ENCODE measurements at places on chromosomes 2 and 18.

DNA sequence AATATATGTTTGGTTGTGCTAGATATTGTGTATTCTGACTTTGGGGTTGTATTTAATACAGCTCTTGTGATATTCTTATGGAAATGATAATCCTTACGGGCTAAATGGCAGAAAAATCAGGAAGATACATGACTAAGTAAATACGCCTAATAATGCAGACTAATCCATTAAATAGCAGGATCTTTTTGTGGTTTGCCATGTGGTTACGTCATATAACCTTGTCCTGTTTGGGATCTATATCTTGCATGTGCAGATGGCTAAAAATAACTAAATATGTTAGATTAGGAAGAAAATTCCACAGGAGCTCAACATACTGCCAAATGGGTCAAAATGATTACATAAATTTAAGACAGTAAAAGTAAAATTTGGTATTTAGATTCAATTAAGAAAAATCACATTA lies 83.0 kb downstream of the NEB start:
- no peak for DNase-seq

DNA sequence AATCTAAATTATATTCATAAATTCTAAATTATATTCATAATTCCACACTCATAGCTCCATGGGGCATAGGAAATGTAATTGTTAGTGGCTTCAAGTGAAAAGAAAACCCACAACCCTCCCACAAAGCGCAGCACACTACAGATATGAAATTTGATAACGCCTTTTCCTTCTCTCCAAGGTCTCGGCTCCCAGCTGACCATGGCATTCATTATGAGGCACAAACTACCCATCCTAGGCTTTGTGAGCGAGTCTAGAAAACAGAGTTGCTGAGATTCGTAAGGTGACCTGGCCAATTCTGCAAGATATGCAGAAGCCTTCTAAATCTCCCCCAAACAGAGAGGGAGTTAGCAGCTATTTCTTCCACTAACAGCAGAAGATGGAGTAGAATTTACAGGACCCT lies 5.4 kb downstream of the NPPC start:
- no peak for DNase-seq

DNA sequence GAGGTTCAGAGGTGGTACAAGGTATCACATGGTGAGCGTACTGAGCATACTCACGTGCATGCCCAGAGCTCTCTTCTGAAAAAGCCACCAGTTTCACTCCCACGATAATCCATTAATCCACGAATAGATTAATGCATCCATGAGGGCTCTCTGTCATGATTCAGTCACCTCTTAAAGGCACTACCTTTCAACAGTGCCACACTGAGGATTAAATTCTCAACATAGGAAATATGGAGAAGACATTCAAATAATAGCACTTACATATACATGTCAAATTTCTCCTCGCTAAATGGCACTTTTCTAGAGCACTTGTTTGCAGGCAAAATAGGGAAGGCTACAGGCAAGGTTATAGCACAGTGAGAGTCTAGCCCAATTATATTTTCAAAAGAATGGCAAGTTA lies 825.9 kb downstream of the TRIB2 start:
- no peak for DNase-seq

DNA sequence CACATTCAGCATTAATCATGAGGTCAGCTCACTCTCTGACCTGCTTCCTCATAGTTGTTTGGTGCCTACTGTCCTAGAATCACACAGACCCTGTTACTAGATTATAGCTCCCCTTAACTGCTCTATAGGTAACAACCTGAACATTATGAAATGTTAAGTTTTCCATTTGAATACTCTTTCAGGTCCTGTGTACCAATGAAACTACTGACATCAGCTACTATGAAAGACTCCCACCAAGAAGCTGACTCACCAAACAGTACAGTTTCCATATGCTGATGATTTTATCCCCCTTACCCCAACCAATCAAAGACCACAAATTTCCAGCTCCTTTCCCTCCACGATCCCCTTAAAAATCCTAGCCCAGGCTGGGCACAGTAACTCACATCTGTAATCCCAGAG lies 56.3 kb downstream of the SRBD1 start:
- DNase-seq, result no peak

DNA sequence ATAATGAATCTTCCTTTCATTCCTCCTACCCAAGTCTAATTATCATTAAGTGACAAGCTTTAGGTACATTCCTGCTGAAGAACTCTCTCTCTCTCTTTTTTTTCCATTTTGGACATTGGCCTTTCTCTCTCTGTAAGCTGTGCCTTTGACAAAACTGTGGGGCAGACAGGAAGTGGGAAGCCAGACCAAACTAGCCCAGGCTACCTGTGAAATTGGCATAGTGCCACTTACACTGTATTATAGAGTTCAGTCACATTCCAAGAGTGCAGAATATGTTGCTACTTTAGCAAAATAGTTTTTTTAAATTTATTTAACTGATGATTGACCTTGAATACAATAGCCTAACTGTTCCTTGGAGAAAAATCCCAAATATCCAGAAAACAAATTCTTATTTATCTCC lies 381.5 kb upstream of the ETAA1 start:
- no peak for DNase-seq

DNA sequence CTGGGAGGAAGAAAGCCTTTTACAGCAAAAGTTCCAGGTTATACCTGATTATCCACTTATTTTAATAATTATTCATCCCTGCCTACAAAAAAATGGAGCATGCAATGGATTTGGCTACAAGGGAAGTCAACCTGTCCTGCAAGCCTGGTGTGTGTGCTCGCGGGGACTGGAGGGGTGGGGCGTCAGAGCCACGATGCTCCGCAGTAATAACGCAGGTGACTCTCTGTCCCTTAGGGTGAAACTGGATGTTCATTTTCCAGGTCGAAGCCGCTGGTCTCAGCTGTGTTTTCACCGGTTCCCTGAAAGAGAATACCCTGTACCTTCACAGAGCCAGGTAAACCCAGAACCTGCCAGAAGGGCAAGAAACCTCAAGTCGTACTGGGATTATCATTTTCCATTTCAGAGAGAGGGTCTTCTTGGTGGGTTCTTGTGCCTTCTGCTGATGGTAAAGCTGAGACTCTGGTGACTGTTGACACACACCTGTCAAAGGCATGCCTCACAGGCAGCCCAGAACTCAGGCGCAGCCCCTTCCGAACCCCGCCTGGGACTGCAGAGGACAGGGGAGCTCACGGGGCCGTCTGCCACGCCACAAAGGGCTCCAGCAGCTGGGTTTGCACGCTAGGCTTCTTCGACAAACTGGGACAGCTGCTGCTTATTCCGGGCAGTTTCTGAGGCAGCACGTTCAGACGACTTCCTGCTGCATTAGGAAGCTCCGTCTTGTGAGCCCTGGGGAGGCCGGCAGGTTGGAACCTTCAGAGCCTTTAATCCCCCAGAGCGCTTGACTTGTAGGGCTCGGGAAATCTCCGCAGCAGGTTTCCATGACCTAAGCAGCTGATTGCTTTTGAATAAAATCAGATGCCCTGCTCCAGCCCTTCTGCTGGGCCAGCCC lies 58.6 kb downstream of the KCNG2 start:
- DNase-seq, result peak; percentile 45

DNA sequence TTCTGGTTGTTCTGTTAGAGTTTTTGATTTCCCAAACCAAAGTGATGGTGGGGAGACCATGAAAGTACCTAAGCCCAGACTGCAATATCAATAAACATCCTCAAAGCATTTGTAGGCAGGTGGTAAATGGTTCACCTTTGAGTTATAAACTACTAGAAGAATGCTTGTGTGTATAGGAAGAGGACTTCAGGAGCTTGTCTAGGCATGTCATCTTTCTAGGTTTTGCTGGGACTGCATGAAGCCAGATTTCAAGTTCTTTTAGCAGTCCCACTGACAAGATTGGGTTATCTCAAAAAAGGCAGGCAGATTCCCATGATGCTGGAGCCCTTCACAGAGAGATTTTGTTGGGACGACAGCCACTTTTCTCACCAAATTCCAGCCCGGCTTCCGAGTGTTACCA lies 135.3 kb downstream of the KCNE4 start:
- no peak for DNase-seq

- no peak for DNase-seq
Observed at GRCh38 chr2:67311536-67311935, 85.6 kb upstream of the ETAA1 start.

- DNase-seq, result no peak
Observed at GRCh38 chr2:195984923-195985726, 83.5 kb downstream of the DNAH7 start.

- no peak for DNase-seq
Observed at GRCh38 chr2:196801674-196802261, 2.3 kb upstream of the GTF3C3 start.

DNA sequence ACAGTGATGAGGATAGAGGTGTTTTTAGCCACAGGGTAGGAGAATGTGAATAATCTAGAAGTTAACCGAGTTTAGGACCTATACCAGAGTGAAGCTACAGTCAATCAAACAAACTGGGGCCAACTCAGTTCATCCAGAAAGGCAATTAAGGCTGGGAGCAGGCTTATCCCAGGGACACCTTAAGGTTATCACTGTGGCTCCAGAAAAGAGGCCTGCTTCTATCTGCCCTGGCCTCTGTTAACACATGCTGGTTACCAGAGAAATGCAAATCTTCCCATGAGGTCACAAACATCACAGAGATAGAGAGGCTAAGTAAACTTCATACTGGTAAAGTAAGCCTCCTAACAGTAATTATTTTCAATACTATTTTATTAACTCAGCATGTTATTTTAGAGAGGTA lies 93.2 kb upstream of the GRB14 start:
- DNase-seq, result no peak

- DNase-seq, result no peak
Observed at GRCh38 chr18:23106575-23106974, 28.7 kb upstream of the CABLES1 start.

DNA sequence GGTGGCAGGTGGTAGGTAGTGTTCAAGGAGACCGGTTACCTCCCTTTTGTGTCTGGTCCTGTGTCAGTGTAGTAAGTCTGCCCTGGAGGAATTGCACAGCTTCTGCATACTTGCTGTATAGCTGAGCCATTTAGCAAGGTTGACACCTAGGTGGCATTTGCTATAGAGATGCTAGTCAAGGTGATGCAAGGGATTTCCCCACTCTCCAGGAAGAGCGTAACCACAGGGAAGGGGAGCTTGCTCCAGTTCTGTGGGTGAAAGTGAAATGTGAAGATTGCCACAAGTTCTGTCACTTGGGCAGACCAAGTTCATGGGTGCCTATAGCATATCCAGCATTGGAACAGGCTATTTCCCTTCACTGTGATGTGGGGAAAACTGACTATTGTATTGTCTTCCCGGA lies 28.1 kb downstream of the NAT8 start:
- DNase-seq, result no peak

GRCh38 chr2:238774071-238774470 lies 73.8 kb upstream of the TWIST2 start:
- DNase-seq, result no peak

- DNase-seq, result no peak
Observed at GRCh38 chr2:96092573-96092877, 23.8 kb downstream of the ADRA2B start.

DNA sequence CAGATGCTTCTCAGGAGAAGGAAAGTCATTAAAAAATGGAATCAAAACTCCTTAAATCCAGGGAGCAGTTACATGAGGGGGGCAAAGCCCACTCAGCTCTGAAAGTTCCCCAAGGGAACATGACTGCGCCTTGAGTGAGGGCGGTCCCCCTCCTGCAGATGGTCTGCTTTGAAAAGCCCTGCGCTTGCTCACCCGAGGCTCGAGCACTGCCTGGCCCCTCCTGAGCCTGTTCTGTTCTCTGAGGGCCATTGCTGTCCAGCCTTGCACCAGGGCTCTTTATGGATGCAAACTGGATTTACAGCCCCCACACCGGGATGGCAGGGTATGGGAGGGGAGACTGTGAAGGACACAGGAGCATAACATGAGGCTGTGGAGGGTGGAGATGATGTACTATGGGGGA lies 37.8 kb upstream of the DNMT3A start:
- peak; percentile 9 for DNase-seq

DNA sequence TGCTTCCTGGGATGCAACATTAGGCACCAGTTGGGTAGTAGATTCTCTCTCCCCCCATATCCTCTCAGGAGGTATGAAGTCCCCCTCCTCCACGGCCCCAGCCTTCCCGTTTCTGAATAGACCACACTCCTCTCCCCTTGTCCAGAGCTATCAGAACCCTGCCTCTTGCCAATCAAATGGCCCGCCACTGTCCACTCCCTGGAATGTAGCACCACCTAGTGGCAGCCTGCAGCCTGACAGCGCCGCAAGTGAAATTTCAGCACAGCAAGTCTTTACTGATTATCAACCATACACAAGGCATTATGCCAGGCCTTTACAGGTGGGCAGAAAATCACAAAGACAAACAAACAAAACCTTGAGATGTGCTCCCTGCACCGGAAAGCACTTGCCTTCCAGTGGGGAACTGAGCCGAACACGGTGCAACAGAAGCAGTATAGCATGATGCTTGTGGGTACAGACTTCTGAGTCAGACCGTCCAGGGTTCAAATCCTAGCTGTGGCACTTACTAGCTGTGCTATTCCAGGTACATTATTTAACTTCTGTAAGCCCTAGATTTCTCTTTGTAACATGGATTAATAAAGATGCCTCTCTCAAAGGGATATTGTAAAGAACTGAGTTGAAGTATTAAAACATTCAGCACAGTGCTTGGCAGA lies 174.0 kb downstream of the SMAD2 start:
- DNase-seq, result peak; percentile 33

DNA sequence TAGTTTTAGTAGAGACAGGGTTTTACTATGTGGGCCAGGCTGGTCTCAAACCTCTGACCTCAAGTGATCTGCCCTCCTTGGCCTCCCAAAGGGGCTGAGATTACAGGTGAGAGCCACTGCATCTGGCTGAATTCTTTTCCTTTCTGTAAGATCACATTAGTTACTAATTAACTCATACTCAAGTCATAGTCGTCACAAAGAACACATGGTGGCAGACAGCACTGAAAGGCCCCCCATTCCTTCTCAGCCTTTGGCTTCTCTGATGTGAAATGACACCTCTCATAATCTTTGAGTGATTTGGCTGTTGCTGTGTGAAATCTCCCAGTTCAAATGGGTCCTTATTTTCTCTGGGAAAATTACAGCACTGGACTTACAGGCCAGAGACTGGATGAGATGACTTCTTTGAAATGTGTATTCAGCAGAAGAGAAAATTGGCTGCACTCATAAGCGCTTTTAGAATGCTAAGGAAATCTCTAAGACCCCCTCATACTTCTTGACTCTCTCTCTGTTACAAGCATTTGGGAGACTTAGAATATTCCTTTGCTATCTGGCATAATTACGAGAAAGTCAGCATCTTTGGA lies 764.8 kb downstream of the RNF144A start:
- no peak for DNase-seq
